Left kidney (tissue), 8 donors: ENCODE measurements at places on chromosomes 5 and 9. TPM values are rescaled to one million over a fixed set of nuclear protein-coding genes. Genes with fewer than 3 reads are reported as not detected.

BNIP1 gene
- polyA plus RNA-seq: 14.2 TPM

FBP2 gene
- 0.10 TPM for polyA plus RNA-seq

WDR38 gene
- 0.22 TPM for polyA plus RNA-seq

CFAP157 gene
- 4.3 TPM for polyA plus RNA-seq

GHR gene
- polyA plus RNA-seq: 27.3 TPM

CDKN2B-AS1 gene
- 0.32 TPM for polyA plus RNA-seq

CRB2 gene
- polyA plus RNA-seq: 20.3 TPM

SLC6A18 gene
- 0.53 TPM for polyA plus RNA-seq

GRCh38 chr9:115328228-115328627 lies 210.3 kb upstream of the TNC start:
- no peak for DNase-seq

DNA sequence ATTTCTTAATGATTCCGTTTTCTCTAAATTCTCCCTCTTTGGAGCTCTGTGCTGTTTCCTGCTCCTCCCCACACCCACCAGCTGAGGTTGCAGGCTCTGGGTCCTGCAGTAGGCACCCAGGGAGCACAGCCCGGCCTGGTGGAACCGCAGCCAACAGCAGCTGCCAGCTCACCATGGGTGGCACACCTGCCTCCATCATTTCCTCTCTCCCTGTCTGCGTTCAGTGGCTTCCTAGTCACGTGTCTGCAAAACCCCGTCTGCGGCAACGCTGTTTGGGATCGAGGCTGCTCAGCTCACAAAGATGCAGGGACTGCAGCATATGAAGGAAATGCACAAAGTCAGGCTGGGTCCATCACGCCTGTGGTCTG lies 367.8 kb downstream of the IRX2 start:
- DNase-seq: no peak

GRCh38 chr5:141734501-141735229 lies 52.6 kb upstream of the ARAP3 start:
- peak; percentile 71 for DNase-seq

DNA sequence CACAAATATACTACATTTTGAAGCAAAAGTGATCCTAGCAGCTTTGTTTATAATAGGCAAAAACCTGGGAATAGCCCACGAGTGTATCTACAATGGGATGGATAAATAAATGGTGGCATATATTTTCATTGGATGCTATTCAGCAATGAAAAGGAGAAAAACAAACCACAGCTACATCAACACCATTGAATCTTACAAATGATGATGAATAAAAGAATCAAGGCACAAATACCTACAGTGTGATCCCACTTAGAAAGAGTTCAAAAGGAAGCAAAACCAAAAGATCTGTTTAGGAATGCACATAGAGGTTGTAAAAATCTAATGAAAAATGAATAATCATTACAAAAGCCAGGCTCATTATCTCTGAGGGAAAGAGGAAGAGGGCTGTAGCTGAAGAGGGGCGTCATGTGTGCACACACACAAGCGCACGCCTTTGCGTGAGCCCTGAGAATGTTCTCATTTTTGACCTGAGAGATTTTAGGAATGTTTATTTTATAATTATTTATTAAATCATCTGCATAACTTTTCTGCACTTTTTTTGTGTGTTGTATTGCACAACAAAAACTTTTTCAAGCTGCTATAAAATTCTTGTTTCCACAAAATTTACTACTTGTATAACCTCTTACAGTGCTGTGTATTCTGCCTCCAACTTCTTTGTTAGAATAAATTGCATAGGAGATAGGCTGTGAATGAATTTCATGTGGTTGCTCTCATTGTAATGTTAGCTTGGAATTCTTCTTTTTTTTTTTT lies 5.9 kb upstream of the RHOBTB3 start:
- DNase-seq: no peak

GRCh38 chr5:130063603-130064002 lies 159.3 kb downstream of the CHSY3 start:
- no peak for DNase-seq

GRCh38 chr5:33240558-33240957 lies 200.2 kb upstream of the TARS1 start:
- no peak for DNase-seq

DNA sequence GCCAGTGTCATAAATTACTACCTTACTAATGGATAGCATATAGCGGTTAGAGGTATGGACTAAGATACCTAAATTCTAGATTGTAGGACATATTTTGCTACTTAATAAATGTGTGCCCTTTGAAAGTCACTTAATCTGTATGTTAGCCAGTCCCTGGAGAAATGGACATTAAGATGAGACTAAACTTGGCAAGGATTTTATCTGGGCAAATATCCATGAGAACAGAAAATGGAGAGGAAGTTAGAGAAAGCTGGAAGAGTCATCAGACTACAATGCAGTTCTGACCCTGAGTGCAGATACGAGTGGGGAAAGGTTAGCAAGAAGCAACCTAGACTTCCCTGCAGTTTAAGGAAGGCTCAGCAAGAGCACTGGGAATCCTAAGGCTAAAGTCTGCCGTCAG lies 33.0 kb downstream of the TBCA start:
- DNase-seq: no peak

DNA sequence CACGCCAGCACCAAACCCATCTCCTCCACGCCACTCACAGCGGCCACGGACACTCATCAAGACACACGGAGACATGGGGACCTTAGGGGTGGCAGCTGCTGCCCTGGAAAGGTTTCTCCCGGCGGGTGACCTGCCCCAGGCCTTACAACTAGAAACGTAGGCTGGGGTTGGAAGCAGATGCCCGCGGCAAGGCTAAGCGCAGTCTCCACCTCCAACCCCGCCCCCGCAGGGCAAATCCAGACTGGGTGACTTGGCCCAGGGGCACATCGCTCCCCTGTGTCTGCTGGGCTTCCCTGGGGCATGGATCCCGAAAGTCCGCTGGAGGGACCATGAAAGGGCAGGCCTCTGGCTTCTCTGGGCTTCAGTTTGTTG lies 12.0 kb upstream of the ASS1 start:
- no peak for DNase-seq

DNA sequence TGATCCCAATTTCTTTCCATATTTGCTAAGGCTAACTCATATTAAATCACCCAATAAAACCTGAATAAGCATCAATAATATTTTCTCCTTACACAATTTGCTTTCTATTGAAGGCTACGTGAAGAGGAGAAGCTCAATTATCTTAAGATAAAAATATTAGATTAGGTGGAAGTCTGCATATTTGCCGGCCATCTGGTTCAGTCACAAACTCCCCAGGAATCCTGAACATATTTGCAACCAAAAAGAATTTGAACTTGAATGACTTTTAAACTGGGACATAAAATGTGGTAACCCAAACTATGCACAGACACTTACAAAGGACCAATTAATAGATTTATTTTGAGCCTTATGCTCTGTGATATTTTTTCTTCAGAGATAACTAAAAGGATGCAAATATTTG lies 92.3 kb downstream of the HAPLN1 start:
- DNase-seq: no peak

GRCh38 chr5:82234885-82235284 lies 43.3 kb downstream of the RPS23 start:
- no peak for DNase-seq

- DNase-seq: no peak
Measured at GRCh38 chr5:166963596-166963995, 1327.8 kb upstream of the WWC1 start.

GRCh38 chr9:7973123-7973522 lies 173.5 kb upstream of the DMAC1 start:
- DNase-seq: no peak
